Cardiac septum (tissue), 1 donor: ENCODE measurements at places on chromosomes 11 and 22. TPM values are rescaled to one million over a fixed set of nuclear protein-coding genes. Genes with fewer than 3 reads are reported as not detected.

GRCh38 chr22:18081416-18081815 lies 3.6 kb downstream of the PEX26 start:
- DNase-seq, result peak; percentile 31

HBG1 gene
- total RNA-seq, result not detected

GRCh38 chr11:27470166-27470565 lies 2.4 kb downstream of the LGR4 start:
- no peak for DNase-seq

- no peak for DNase-seq
Measured at GRCh38 chr11:132621976-132622580, 910.2 kb downstream of the OPCML start.

- no peak for DNase-seq
Measured at GRCh38 chr11:19332476-19332875, 91.7 kb upstream of the E2F8 start.

DNA sequence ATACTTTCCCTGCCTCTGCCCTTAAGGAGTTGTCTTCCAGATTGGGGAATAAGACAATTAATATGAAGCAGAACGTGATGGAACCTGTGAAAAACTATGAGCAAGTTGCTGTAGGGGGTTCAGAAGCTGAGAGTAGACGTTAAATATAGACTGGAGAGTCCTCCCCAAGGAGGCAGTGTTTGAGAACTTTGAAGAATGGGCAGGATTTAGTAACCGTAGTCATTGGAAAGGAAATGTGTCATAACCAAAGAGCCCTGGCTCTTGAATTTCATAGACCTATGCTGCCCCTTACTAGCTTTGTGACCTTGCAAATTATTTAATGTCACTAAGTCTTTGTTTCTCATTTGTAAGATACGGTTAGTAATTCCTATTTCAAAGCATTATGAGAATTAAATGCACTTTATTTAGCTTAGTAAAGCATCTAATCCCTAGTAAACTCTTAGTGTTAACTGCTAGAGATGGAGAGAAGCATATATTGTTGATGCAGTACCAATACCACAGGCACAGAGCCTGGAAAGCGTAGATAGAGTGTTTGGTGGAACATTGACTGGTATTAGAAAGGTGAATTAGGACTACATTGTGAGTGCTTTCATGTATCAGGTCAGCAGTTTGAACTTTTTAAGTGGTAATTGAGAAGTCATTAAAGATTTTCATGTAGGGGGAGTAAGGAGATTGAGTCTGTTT lies 54.1 kb downstream of the MCAM start:
- no peak for DNase-seq

MRGPRX4 gene
- not detected for total RNA-seq

- no peak for DNase-seq
Measured at GRCh38 chr11:130118636-130119387, 40.8 kb upstream of the ST14 start.

GRCh38 chr11:859394-860131 lies 16.9 kb downstream of the TSPAN4 start:
- DNase-seq, result no peak

GRCh38 chr22:23238707-23239106 lies 58.4 kb downstream of the BCR start:
- DNase-seq, result no peak

SLC43A1 gene
- 2.0 TPM for total RNA-seq

DNA sequence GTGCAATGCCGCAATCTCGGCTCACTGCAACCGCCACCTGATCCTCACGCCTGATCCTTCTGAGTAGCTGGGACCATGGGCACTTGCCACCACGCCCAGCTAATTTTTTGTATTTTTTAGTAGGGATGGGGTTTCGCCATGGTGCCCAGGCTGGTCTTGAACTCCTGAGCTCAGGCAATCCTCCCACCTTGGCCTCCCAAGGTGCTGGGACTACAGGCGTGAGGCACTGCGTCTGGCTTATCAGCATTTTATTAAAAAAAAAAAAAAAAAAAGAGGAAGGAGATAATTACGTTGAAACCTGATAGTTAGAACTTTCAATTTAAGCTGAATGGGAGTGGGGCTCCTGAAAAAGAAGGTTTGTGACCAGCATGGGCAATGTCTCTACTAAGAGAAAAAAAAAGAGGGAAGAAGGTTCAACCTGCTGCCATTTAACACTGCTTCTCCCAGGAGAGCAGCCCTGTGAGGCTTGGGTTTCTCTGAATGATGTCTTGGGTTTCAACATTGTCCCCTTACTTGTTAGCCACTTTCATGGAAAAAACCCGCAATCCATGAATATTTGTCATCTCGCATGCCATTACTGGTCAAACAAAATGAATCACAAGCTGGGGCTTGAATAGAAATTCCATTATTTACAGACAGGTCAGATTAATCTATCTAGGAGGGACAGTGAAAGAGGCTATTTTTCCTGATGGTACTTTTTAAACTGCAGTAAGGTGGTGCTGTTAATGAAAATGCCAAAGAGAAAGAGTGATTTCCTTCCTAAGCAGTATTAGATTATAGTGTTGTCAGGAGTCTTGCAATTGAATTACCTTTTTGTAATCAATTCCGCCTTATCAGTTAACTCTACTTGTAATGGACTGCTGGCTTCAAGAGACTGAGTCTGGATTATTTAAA lies 72.5 kb downstream of the PACS1 start:
- DNase-seq, result no peak

KLHDC7B gene
- total RNA-seq, result 0.08 TPM

DNA sequence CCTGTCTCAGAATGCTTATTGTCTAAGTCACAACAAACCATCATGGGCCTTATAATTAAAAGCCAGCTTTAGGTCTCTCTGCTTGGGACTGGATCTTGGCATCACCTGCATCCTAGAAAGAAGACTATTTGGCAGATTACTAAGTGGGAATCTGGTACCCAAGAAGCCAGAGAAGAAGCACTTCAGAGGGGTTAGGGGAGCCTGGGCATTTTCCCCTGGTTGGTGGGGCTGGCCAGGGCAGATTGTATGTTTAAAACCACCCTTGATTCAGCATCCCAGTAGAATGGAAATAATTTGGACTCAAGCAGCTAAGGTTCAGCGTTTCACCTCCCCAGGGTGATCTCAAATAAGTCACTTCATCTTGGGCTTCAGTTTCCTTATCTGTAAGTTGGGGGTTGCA lies 193.7 kb downstream of the MIAT start:
- DNase-seq, result no peak

RNF121 gene
- 18.4 TPM for total RNA-seq

GRCh38 chr11:8080674-8081590 lies at the start of gene TUB:
TUB (plus strand) TSS chr11:8081211; CDS start chr11:8081511, 300 bp downstream.
- DNase-seq, result no peak

DNA sequence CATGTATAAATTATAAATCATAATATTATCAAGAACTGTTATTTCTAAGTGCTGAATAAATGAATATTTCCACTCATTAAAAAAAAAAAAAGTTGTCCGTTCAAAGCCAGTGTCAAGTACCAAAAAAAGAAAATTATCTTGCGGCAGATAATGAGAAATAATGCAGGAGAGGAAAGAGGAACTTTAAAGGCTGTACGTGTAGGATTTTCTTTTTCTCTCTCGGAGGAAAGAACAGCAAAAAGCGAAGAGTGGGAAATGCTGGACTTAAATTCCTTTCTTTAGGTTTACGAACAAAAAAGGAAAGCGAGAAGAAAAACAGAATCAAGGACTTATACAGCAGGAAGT lies 999 bp upstream of the CCDC83 start:
- no peak for DNase-seq

DNA sequence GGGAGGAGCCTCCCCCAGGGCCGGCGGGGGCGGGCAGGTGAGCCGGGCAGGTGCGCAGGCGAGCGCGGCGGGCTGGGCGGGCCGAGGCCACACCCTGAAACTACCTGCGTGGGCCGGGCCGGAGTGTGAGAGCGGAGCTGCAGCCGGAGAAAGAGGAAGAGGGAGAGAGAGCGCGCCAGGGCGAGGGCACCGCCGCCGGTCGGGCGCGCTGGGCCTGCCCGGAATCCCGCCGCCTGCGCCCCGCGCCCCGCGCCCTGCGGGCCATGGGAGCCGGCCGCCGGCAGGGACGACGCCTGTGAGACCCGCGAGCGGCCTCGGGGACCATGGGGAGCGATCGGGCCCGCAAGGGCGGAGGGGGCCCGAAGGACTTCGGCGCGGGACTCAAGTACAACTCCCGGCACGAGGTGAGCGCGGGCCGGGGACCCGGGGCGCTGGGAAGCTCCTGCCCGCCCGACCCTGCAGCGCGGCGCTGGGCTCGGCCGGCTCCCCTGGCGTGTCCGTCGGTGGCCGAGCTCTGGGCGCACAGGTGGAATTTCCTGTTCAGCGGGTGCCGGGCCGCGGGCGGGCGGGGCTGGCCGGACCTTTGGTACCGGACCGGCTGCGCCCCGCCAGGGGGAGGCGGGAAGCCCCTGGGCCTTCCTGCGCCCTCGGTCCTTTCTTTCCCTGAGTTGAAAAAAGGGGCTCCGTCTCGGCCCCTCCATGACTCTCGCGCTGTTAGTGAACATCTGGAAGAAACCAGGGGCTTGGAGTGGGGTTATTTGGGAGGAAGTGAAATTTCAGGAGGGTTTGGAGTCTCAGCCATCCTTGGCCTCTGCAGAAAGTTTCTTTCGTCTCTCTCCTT lies at the start of gene ST14:
Gene ST14, plus strand, starts transcription at position 126 of the 841 bp plus-strand sequence. Its CDS starts 198 bp downstream, at position 324.
- DNase-seq, result no peak

OR51I1 gene
- not detected for total RNA-seq

MIOX gene
- total RNA-seq, result not detected

FZD4 gene
- 14.4 TPM for total RNA-seq

FJX1 gene
- 3.6 TPM for total RNA-seq

GRCh38 chr11:63985812-63986155 lies 454 bp upstream of the OTUB1 start:
- no peak for DNase-seq

DNA sequence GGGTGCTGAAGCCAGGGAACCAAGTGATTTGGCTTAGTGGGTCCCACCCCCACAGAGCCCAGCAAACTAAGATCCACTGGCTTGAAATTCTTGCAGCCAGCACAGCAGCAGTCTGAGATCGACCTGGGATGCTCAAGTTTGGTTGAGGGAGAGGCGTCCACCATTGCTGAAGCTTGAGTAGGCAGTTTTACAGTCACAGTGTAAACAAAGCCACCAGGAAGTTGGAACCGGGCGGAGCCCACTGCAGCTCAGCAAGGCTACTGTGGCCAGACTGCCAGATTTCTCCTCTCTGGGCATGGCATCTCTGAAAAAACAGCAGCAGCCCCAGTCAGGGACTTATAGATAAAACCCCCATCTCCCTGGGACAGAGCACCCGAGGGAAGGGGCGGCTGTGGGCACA lies 424.1 kb upstream of the TENM4 start:
- no peak for DNase-seq

HORMAD2 gene
- 0.16 TPM for total RNA-seq
